Left lung (tissue), 14 donors: ENCODE measurements at places on chromosomes 6 and 20. TPM values are rescaled to one million over a fixed set of nuclear protein-coding genes. Genes with fewer than 3 reads are reported as not detected.

DNA sequence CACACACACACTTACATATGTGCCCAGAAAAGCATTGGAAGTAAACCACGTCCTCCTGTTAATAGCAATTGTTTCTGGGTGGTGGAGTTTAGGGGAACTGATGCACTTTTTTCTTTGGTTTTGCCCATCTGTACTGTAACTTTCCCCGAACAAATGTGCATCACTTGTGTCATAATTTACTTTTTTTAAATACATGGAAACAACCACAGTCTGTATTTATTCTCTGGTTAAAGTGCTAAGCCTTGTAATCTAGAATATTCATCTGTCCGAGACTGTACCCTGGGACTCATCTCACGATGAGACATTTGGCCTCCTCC is 61.5 kb upstream of the CD93 start:
- H3K4me1 ChIP-seq = peaks cover 21% of the 10 kb centered on the region
- no peaks in the 10 kb centered on the region for H3K27me3 ChIP-seq
- no peaks in the 10 kb centered on the region for H3K36me3 ChIP-seq
- peak overlapping the region; percentile 95 for H3K27ac ChIP-seq

DNA sequence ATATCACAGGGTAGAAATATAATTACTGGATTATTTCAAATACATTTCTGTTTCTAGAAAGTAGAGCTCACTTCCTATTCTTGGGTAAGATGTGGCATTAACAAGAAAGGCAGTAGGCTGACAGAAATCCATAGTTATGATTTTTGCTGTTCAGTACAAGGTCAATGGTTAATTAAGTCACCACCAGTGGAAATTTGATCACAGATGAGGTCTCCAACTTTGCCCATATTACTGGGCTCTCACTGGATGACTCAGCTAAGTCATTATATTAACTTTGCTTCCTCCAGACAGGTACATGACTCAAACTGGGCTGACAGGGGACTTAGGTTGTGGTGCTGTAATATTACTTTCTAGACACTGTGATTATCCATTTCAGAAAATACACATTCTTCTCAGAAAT is 212.4 kb downstream of the GRIK2 start:
- DNase-seq = no peak
- no peaks in the 10 kb centered on the region for H3K4me1 ChIP-seq
- no peaks in the 10 kb centered on the region for H3K36me3 ChIP-seq
- H3K4me3 ChIP-seq = no peak overlapping the region
- H3K27ac ChIP-seq = no peak overlapping the region
- no peaks in the 10 kb centered on the region for H3K27me3 ChIP-seq

DNA sequence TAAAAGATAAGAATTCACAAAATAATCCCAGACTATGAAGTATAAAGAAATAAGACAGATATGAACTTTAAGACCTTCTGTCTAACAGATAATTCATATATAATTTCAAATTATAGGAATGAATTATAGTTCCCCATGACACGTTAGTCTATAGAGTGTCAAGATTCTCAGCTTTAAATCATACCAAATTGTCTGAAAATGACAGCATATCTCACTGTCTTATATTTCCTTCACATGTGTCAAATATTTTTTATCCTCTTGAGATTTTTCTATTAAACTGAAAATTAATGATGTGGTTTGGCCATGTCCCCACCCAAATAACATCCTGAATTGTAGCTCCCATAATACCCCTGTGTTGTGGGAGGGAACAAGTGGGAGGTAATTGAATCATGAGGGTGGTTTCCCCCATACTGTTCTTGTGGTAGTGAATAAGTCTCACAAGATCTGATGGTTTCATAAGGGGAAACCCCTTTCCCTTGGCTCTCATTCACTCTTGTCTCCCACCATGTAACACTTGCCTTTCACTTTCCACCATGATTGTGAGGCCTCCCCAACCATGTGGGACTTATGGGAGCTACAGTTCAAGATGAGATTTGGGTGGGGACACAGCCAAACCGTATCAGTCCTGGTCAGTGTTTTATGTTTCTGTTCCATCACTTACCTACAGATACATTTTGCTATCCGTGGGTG is 825.3 kb upstream of the GJE1 start:
- no peak for DNase-seq
- H3K36me3 ChIP-seq = no peaks in the 10 kb centered on the region
- H3K27me3 ChIP-seq = no peaks in the 10 kb centered on the region
- no peaks in the 10 kb centered on the region for H3K4me1 ChIP-seq
- H3K27ac ChIP-seq = no peak overlapping the region
- no peak overlapping the region for H3K4me3 ChIP-seq

DNA sequence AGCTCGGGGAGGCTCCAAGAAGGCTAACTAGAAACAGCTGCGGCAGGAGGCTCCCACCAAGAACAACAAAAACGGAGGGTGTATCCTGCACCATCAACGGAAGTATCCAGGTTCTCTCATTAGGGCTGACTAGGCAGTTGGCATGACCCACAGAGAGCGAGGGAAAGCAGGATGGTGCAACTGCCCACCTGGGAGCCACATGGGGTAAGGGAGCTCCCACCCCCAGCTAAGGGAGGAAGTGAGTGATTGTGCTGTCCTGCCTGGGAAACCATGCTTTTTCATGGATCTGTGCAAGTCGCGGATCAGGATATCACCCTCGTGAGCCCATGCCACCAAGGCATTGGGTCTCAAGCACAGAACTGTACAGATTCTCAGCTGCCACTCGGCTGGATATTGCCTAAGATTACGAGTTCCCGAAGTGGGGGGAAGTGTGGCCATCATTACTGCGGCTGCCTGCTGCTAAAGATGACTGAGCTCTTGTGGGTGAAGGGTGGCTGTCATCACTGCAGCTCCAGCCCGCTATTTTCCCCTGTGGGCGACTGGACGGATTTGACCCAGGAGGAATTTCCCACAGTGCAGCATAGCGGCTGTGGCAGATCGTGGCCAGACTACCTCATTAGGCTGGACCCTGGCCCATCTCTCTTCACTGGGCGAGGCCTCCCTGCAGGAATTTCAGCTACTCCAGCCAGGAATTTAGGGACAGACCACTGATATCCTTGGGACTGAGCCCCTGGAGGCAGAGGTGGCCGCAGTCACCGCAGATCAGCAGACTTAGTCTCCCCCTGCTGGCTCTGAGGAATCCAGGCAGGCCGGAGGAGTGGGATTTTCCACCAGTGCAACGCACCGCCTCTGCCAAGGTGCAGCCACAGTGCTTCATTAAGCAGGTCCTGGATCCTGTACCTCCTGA is 515.7 kb downstream of the FRK start:
- no peaks in the 10 kb centered on the region for H3K4me1 ChIP-seq
- no peak overlapping the region for H3K27ac ChIP-seq
- no peaks in the 10 kb centered on the region for H3K36me3 ChIP-seq
- H3K27me3 ChIP-seq = no peaks in the 10 kb centered on the region

DNA sequence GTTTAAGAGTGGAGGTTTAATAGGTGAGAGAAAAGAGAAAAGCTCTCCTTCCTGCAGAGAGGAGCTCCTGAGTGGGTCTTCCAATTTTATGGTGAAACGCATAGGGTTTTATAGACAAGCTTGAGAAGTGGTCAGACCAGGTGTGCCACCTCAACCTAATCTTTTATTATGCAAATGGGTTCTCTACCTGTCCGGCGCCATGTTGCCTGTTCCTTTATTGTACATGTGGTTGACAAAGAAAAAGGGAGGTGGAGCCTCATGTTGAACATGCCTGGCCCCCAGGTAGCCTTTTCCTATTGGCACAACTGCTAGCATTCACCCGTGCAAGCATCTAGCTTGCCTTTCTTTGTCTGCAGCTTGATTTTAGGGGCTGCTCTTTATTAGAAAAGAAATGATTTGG is 115.9 kb upstream of the F13A1 start:
- H3K36me3 ChIP-seq = no peaks in the 10 kb centered on the region
- no peaks in the 10 kb centered on the region for H3K27me3 ChIP-seq
- H3K27ac ChIP-seq = no peak overlapping the region
- DNase-seq = no peak
- no peak overlapping the region for H3K4me3 ChIP-seq
- no peaks in the 10 kb centered on the region for H3K4me1 ChIP-seq

DNA sequence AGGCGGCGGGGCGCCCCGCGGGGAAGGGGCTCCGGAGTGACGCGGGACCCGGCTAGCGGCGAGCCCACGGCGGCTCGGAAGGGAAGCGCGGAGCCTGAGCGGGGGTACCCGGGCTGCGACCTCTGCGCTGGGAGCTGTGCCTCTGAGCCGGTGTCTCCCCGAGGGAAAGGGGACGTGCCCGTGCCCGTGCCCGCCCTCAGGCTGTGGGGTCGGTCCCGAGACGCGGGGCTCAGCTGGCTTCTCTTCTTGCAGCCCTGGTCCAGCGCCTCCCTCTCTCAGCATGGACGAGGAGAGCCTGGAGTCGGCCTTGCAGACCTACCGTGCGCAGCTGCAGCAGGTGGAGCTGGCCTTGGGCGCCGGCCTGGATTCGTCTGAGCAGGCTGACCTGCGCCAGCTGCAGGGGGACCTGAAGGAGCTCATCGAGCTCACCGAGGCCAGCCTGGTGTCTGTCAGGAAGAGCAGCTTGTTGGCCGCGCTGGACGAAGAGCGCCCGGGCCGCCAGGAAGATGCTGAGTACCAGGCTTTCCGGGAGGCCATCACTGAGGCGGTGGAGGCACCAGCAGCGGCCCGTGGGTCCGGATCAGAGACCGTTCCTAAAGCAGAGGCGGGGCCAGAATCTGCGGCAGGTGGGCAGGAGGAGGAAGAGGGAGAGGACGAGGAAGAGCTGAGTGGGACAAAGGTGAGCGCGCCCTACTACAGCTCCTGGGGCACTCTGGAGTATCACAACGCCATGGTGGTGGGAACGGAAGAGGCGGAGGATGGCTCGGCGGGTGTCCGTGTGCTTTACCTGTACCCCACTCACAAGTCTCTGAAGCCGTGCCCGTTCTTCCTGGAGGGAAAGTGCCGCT is 686 bp downstream of the ZGPAT start:
- H3K4me1 ChIP-seq = peaks cover 14% of the 10 kb centered on the region
- peak overlapping the region; percentile 79 for H3K4me3 ChIP-seq
- peak overlapping the region; percentile 80 for H3K27ac ChIP-seq

- no peaks in the 10 kb centered on the region for H3K4me1 ChIP-seq
- H3K27ac ChIP-seq = no peak overlapping the region
- H3K36me3 ChIP-seq = no peaks in the 10 kb centered on the region
- no peak for DNase-seq
- H3K4me3 ChIP-seq = no peak overlapping the region
Observed at GRCh38 chr6:42938987-42939809, 9.9 kb downstream of the CNPY3 start.

DNA sequence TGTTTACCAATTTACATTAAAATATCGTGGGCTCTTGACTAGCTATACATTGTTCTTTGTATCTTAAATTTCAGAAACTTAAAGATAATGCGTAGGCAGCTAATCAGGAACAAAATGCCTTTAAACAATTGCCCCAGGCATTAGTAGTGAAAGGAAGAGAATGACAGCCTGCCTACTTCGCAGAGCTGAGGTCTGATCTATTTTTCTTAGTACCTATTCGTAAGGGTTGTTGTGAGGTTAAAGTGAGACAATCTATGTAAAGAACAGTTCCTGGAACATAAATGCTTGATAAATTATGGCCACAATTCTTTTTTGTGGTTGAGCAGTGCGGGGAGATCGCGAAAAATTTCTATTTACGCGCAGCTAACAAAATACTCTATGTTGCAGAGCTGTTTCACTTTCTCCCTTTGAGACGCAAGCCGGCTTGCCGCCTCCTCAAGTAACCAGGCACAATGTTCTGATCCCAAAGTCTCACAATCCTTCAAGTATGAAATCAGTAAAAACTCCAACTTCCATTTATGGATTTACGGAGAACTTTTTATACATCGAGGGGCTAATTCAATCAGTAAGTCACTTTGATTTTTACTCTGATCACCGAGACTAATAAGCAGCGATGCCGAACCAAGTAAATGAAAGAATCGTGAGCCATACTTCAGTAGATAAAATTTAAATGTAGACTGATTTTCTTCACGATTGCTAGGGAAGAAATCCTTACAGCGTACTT is 878 bp upstream of the PNRC1 start:
- peak overlapping the region; percentile 98 for H3K4me3 ChIP-seq
- peak; percentile 55 for DNase-seq
- H3K36me3 ChIP-seq = peaks cover 19% of the 10 kb centered on the region
- no peaks in the 10 kb centered on the region for H3K4me1 ChIP-seq
- H3K27ac ChIP-seq = peak overlapping the region; percentile 100

DNA sequence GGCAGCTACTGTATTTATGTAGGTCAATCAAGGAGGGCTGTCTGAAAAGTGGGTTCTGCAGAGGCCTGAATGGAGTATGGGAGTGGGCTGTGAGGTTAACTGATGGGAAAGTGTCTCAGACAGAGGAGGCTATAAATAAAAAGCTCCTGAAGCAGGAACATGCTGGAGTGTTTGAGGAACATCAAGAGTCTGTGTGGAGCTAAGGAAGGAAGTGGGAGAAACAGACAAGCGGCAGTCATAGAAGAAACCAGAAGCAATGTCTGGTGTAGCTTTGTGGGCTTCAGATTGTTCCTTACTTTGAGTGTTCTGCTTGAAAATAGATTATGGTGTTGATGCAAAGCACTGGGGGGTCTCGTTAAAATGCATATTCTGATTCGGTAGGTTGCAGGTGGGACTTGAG is 101.5 kb upstream of the OGFRL1 start:
- H3K4me1 ChIP-seq = no peaks in the 10 kb centered on the region
- no peaks in the 10 kb centered on the region for H3K27me3 ChIP-seq
- no peaks in the 10 kb centered on the region for H3K36me3 ChIP-seq
- no peak for DNase-seq
- no peak overlapping the region for H3K27ac ChIP-seq

GRCh38 chr6:144007478-144008119 is 460 bp downstream of the PLAGL1 start:
- H3K27ac ChIP-seq = peak overlapping the region; percentile 75
- peaks cover 15% of the 10 kb centered on the region for H3K27me3 ChIP-seq
- DNase-seq = peak; percentile 21
- H3K4me1 ChIP-seq = no peaks in the 10 kb centered on the region
- no peaks in the 10 kb centered on the region for H3K36me3 ChIP-seq

DNA sequence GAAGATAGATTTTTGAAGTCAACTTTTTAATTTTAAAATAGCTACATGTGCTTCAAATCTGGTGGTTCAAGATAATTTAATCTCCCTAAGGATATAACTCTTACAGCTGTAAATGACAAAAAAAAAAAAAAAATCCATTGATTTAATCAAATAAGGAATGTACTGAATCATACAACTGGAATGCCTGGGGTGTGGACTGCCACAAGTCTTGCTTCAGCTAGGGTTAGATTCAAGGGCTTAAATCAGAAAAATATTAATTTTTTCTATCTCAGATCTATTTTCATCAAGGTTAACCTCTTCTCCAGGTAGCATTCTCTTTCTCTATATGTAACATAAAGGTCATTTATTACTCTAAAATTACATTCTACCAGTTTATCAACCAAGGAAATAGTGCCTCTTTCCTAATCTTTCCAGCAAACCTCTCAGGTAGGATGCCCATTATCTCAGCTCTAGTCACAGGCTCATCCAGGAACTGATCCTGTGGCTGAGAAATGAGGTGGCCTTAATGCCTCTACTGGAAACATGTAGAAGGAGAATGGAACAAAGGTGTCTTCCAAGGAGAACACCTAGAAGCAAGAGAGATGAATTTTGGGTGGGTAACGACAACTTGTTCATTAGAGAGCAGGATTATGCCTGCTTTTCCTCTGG is 466.9 kb downstream of the CBLN4 start:
- no peaks in the 10 kb centered on the region for H3K36me3 ChIP-seq
- H3K4me3 ChIP-seq = no peak overlapping the region
- H3K4me1 ChIP-seq = no peaks in the 10 kb centered on the region
- DNase-seq = no peak
- no peaks in the 10 kb centered on the region for H3K27me3 ChIP-seq

TJAP1 gene
- 46.9 TPM for polyA plus RNA-seq
